CD4-positive, alpha-beta T cell treated with Interleukin-12 subunit alpha and Interleukin-12 subunit beta, for 1 hour (primary cell): ENCODE measurements at places on chromosomes 2 and 18.

DNA sequence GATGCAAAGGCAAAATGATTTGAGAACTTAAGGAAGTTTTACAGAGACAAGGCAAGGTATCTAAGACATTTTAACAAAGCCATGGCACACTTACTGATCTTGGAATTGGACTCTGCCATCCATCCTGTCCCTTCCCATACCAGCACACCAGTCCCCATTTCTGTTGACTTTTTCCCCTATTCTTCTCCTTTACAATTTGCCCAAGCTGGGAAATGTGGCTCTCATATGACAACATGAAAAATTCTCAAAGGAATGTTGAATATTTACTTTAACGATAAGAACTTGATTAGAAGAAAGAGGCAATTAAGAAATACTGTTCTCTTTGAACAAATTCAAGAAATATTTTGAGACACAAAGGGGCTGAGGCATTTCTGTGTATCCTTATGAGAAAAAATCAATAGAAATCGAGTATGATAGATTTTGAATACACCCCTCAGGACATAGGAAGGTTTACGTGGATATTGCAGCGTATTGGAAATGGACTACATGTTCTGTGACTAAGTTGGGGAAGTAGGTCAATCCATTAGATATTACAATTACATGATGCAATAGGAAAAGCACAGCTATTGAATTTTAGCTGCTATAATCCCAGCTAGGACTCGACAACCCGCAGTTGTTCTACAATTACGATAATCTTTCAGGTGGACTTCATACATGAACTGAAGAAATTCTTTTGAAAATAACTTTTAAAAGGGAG is 201.6 kb downstream of the TRIB2 start:
- DNase-seq, result no peak

GRCh38 chr2:63785096-63785495 is 56.6 kb upstream of the UGP2 start:
- no peak for DNase-seq

DNA sequence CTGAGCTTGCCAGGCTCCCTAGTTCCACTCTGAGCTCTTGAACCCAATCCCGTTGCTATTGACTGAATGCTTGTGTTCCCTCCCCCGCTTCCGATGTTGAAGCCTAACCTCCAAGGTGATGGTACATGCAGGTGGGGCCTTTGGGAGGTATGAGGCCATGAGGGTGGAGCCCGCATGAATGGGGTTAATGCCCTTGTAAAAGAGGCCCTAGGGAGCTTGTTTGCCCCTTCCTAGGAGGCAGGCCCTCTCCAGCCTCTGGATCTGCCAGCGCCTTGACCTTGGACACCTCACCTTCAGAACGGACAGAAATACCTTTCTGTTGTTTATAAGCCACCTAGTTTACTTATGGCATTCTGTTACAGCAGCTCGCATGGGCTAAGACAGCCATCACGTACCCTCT is 71.6 kb downstream of the TFCP2L1 start:
- DNase-seq, result no peak

- no peak for DNase-seq
These were observed 31.0 kb downstream of the VIT start for GRCh38 chr2:36727550-36727949.

- DNase-seq, result no peak
These were observed 144.5 kb downstream of the MTX2 start for GRCh38 chr2:176413786-176414185.

DNA sequence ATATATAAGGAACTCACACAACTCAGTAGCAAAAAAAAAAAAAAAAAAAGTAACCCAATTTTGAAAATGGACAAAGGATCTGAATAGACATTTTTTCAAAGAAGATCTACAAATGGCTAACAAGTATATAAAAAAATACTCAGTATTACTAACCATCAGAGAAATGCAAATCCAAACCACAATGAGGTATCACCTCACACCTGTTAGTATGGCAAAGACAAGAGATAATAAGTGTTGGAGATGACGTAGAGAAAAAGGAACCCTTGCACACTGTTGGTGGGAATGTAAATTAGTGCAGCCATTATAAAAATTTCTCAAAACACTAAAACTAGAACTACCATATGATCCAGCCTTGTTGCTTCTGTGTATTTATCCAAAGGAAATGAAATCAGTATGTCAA is 5.8 kb upstream of the CNDP1 start:
- DNase-seq, result no peak
